Right forelimb (tissue), 1 donor: ENCODE measurements at places on chromosomes 6 and 20.
A peak's percentile ranks its signal among the peaks of the same experiment; 100 is the strongest.

DNA sequence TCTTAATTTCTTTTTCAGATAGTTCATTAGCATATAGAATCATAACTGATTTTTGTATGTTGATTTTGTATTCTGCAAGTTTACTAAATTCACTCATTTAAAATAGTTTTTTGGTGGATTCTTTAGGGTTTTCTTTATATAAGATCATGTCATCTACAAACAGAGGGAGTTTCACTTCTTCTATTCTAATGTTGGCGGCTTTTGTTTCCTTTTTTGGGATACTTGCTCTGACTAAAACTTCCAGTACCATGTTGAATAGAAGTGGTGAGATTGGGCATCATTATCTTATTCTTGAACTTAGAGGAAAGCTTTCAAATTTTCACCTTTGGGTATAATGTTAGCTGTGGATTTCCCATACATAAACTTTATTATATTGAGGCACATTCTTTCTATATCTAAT is 296.9 kb downstream of the BCKDHB start:
- DNase-seq, result no peak

DNA sequence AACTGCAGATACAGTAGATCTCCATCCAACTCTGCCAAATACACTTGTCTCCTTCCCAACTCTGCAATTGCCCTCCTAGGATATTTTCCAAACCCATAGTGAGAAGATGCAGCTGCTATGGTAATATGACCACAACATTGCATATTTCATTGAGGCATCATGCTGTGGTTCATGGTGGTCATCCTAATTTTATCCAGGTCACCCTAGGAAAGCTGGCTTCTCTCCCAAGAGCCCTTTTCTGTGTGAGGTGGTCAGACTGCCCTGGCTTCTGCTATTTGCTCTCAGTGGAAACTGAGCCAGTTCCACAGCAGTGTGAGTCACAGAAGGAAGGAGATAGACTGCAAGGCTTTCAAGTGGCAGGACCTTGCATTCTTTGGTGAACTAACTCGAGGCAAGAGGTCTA is 5.5 kb downstream of the OGFRL1 start:
- no peak for DNase-seq

DNA sequence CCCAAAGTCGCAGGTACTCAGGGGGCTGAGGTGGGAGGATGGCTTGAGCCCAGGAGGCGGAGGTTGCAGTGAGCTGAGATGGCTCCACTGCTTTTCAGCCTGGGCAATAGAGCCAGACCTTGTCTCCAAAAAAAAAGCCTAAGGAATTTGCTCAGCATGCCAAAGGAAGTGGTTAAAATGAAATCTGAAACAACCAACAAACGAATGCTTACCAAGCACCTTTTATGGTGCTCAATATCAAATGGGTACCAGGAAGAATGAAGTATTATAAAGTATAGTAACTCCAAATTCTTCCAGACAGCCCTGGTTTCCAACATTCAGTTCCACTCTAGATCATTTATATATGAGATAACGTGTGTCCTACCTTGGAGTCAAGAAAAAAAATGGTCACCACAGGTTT is 14.0 kb downstream of the GMDS start:
- no peak for DNase-seq

- no peak for DNase-seq
Measured at GRCh38 chr6:5923840-5924239, 82.9 kb downstream of the NRN1 start.

GRCh38 chr6:123171341-123172115 is 175.5 kb downstream of the CLVS2 start:
- DNase-seq, result no peak

DNA sequence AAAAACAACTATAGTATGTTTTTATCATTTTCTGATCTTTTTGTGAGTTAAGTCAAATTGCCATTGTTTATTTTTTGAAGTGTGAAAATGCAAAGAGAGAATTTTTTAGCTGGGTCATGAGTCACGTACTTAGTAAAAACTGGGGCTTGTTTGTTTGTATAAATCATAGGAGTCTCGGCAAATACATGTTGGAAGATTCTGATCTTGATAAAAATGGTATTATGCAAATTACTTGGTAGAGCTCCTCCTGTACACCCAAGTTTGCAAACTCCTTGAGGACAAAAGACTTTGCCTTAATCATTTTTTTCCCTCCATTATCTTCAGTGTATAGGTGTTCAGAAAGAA is 25.8 kb downstream of the TBPL1 start:
- no peak for DNase-seq

DNA sequence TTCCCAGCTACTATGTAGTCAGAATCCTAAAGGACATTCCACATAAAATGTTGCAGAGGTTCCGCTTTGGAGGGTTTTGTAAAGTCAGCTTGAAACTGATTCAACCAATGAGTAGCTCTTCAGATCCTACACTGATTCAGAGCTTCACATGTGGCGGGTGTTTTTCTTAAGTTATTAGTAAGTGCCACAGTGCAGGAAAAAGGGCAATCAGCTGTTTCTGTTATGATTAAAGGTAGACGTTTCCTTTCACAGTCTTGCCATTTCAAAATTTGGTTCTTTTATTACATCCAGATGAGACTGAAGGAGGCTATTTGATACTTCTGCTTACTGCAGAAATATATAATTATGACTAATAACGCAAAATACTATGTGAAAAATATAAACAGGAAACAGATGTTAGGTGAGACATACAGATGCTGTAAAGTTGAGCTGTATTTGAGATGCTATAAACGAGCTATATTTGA is 443.9 kb downstream of the CDKAL1 start:
- no peak for DNase-seq

GRCh38 chr6:116884530-116884929 is 7.5 kb downstream of the RFX6 start:
- DNase-seq, result no peak

GRCh38 chr20:9439806-9440205 is 74.6 kb upstream of the LAMP5 start:
- no peak for DNase-seq

DNA sequence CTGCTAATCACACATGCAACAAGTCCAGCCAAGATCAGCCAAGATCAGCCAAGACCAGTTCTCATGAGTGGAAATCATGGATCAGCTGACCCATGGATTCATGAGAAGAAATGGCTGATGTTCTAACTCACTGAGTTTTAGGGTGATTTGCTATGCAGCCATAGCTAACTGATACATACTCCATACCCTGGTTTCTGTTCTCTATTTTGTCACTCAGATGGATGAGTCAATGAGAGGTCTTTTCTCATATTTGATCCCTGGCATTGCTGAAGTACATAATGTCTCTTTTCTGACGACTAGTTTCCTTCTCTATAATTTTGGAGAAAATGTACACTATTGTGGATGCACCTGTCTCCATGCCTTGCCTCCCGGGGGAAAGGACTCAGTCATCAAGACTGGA is 118.4 kb upstream of the LY86 start:
- DNase-seq, result no peak

- DNase-seq, result peak; percentile 71
Measured at GRCh38 chr6:34546551-34547321, 9.4 kb downstream of the SPDEF start.

GRCh38 chr6:34696739-34697543 is at the start of gene ILRUN:
ILRUN (minus strand) TSS chr6:34696767; CDS start chr6:34696603, 164 bp downstream.
- peak; percentile 99 for DNase-seq

DNA sequence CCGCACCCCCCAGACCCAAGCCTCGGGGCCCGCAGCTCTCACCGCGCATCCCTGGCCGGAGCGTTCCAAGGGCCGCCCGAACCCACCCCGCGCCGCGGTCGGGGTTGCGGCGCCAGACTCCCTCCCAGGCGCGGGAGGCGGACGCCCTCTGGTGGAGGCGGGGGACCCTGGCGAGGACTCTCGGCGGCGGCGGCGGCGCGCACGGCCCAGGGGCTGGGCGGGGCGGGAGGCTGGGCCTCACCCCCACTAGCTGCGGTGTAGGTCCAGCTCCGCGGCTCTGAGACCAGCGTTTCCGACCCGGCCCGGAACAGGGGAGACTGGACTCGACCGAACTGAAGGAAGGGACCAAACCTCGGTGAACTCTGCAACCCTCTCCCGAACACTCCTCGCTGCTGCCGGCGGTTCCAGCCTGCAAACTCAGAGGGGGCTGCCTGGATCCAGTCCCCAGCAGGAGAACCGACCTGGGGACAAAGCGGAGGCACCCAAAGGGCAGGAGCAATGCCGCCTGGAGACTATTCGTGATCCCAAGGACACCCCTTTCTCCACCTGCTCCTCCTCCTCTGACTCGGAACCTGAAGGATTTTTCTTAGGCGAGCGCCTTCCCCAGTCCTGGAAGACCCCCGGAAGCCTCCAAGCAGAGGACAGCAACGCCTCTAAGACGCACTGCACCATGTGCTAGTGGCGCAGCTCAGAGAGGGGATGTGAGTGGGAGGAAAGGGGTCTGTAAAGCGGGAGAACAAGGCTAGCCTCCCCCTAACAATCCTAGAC is 859 bp upstream of the TOMM6 start:
- DNase-seq, result peak; percentile 94

DNA sequence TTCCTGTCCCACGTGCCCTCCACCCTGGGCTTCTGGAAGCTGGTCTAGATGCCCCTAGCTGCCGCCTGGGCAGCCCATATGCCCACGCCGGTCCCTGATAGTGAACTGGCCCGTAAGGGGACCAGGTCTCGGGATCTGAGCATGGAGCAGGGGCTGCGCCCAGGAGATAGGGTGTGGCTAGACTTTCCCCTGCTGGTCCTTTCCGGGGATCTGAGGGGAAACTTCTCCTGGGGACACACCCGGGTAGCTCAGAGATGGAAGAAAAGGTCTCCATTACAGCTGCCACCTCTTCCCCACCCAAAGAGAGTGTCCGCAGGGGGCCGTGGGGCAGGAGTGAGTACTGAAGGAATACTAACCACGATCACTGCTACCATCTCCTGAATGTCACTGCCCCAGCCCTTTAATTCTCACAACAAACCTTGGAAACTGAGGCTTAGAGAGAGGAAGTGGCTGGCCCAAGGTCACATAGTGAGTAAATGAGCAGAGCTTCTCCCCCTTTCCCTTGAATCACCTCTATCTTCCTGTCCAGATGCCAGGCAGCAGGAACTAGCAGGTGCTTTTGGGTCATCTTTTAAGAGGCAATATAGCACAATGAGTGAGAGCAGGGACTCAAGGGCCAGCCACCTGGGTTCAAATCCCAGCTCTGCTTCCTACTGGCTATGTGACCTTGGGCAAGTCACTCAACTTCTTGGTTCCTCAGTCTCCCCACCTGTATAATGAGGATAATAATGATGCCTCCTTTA is 11.8 kb upstream of the CCN5 start:
- DNase-seq, result no peak

DNA sequence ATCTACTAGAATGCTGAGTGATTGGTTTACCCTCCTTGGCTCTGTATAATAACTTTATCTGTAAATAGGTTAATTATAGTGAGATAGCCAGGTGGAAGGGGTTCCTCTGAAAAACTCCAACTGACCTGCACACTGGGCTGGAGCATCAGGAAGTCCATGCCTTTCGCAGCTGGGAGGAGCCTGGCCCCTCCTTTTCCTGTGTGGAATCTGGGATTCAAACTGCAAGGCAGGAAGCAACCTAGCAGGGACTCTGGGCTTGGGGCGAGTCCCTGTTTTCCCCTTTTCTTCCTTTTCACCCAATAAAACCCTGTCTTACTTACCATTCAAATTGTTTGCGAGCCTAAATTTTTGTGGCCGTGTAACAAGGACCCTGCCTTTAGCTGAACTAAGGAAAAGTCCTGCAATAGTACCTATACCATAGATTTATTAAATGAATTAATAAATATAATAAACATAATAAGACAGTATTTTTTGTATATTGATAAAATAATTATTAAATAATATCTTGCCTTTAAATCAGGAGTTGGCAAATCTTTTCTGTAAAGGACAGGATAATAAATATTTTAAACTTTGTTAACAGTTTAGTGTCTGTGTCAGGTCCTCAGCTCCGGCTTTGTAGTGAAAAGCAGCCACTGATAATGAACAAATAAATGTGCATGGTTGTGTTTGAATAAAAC is 406.2 kb upstream of the MMS22L start:
- DNase-seq, result no peak

- no peak for DNase-seq
Measured at GRCh38 chr20:62402456-62403150, 4.5 kb downstream of the CABLES2 start.

DNA sequence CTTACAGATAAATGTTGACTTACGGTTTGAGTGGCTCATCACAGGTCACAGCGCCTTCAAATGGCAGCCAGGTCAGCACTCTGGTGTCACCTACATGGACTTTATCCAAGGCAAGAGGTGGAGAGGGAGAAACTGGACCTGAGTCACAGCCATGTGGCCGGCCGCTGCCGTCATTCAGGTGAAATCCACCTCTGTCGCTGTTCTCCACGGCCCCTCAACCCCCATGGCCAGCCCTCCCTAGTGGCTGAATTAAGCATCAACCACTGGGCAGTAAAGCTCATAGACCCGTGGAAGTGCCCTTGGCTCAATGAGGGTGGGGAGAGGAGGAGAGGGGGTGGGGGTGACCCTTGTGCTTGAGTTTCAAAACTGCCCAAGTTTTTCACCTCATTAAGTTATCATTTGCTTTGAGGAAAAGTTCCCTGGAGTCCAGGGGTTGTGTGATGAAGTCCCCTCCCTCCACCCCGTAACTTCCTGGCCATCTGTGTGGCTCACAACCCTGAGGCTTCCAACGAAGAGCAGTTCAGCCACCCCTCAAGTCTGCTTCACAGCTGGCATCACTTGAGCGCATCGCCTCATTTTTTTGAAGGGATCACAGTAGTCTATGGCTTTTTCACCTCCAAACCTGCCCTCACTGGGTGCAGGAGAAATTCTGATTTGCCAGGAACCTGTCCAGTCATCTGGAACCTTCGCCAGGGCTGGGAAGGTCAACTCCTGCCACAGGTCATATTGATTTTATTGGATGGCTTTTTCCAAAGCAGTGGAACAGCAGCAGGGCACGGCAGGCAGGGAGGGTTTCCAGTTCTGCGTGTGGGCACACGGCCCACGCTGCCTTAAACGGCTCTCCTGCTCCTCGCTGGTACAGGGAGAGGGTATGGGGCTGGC is 43.5 kb upstream of the APCDD1L start:
- DNase-seq, result no peak

DNA sequence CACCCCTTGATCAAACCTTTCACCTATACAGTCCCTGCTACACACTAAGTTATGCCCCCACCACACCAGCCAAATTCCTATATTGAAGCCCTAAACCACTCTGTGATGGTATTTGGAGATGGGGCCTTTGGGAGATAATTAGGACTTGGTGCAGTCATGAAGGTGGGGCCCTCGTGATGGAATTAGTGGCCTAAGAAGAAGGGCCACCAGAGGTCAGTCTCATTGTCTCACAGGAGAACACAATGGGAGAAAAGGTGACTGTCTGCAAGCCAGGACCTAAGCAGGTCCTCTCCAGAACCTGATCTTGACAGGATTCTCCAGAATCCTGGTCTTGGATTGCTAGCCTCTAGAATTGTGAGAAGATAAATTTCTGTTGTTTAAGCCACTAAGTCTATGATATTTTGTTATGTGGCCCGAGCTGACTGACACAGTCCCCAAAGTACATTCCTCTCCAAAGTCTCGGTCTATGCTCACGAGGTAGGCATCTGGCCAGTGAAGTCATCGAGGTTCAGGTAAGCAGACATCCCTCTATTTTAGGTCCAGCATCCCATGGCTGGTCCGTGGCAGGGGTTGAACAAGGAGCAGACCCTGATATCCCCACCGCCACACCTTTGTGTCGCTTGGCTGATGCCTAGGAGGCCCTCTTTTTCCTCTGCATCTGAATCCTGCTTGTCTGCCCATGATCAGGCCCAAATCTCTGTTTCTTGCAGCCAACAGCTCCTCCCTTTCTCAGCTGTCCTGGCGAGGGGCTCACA is 138.9 kb downstream of the NFATC2 start:
- no peak for DNase-seq
